ENCODE measurements at places on chromosomes 4 and X. TPM values are rescaled to one million over a fixed set of nuclear protein-coding genes. Genes with fewer than 3 reads are reported as not detected.

Gene ARHGAP36
- total RNA-seq = 0.46 TPM

Gene CENPVL1
- total RNA-seq = not detected

Gene ZNF711
- total RNA-seq = 7.2 TPM

Gene DMRTC1
- total RNA-seq = not detected

Gene ZNF185
- total RNA-seq = 0.62 TPM

Gene FSTL5
- 0.14 TPM for total RNA-seq

Gene LRCH2
- 6.2 TPM for total RNA-seq

Gene GAGE12E
- not detected for total RNA-seq

DNA sequence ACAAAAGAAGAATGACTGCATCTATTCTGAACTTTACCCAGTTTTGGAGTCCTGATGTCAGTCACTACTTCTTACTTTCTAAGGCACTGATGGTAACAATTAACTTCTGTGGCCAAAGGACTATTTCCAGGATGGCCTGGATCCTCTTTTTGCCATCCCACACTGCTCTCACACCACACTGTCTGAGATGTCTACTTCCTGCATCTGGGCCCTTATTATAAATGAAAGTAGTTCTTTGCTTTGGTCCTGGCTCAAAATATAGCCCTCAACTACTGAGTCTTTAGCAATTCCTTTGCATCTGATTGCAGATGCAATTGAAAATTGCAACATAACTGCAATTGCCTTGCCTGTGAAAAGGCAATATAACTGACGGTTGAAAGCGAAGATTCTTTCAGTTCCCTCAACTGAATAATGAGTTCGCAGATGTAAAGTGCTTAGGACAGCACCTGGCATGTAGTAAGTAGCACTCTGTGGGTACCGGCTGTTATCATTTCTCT is 44.2 kb downstream of the COQ2 start:
- DNase-seq = no peak

DNA sequence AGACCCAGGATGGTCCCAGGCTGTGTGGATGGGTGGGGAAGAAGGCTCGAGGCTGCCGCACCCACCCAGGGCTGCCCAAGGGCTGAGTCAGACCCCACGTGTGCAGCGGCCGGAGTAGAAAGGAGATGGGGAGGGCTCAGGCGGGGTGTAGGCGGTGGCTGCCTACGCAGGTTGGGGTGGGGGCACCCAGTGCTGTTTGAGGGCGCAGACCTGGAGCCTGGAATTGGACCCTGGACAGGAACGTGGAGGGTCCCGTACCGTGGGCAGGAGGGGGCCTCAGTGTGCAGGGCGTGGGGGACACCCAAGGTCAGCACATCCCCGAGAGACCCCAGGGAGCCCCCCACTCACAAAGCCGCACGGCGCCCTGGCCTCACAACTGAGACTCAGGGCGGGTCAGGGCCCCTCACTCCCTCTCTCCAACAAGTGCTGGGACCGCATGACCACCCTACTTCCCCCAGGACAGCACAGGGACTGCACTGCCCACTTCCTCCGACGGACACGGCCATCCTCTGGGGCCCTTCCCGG is 79.9 kb downstream of the FAM53A start:
- DNase-seq = no peak

DNA sequence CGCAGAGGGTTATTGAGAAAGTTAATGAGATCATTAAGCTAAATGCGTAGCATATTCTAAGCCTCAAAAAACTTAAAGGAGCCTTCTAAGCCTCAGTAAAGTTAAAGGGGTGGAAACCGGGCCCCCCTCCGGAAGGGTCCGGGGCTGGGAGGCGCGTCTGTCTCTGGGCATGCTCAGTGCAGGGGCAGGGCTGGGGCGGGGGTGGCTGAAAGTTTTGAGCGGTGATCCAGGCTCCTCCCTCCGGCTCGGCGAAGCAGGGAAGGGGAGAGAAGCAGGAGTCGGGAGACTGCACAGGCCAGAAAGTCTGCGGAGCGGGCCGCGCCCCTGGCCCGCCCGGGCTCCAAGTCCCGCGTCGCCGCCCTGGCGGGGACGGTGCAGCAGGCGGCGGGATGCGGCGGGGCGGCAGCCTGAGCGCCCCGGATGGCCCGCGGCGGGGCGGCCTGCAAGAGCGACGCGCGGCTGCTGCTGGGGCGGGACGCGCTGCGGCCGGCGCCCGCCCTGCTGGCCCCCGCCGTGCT is at the start of gene EVC:
Gene EVC, plus strand, starts transcription at position 241 of the 518 bp plus-strand sequence. Its CDS starts 180 bp downstream, at position 421.
- DNase-seq = peak; percentile 70

GRCh38 chrX:56588397-56589188 is 25.2 kb downstream of the UBQLN2 start:
- DNase-seq = no peak

GRCh38 chr4:174398728-174399127 is 115.0 kb downstream of the CEP44 start:
- peak; percentile 24 for DNase-seq

- DNase-seq = no peak
Measured at GRCh38 chr4:10105421-10105820, 11.2 kb downstream of the WDR1 start.

DNA sequence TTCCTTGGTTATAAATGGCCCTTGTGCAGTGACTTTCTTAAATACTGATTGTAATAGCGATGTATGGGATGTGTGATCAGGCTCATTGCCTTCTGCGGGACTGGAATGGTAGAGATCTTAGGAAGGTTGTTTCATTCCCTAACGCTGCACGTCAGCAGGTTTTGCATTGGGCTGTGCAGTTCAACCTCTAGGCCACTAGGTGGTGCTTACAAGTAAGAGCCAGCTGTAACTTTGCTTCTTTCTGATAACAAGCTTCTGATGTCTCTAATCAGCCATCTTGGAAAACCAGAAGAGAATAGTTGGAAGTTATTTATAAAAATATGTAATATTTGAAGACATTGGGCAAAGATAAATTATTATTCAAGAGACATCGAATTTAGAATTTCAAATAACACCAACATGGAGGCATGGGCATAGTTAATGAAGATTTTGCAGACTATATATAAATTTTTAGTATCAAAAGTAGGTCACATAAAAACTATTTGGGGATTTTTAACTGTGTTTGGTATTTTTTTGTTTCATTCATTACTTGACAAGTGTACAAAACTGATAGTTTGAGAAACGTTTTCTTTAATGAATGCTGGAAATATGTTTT is 339.7 kb upstream of the PCDH7 start:
- peak; percentile 86 for DNase-seq

DNA sequence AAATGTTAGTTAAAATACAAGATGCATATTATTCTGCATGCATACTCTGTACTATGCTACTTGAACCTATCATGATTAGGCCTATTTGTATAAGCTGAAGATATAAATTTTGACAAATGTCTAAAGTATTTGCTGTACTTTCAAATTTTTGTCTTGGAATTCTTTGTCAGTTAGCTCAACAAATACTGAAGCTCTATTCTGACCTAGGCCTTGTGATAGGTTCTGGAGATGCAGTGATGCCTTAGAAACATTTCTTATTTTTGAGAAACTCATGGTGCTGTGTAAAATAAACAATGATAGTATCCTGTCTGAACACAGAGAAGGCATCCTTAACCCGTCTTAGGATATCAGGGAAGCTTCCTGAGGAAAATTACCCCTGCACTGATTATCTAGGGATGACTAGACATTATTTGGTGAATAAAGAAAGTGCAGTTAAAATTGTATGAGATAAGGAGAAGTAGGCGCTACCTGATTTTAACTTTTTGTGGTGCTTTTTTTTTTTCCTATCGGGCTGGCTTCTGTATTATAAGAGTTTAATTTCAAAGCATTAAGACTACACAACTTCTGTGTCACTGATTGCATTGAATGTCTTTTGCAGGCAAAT is 43.4 kb downstream of the MOB1B start:
- no peak for DNase-seq

GRCh38 chr4:121654738-121655137 is 42.0 kb downstream of the ANXA5 start:
- no peak for DNase-seq

DNA sequence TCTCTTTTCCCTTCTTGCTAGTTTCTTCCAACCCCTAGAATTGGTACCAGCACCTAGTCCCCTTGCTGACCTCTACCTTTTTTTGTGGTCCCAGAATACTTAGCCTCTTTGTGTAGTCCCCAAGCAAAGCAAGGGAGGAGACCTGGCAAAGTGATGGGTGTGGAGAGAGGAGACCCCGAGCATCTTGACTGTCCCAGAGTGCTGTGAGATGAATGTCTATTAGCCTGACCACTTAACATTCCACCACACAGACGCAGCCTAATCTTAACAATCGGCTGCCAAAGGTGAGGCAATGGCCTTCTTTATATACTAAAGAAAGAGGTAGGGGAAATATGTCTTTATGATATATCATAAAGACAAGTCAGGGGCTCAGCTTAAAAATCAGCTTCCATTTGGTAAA is 55.9 kb downstream of the TRIM2 start:
- DNase-seq = no peak

GRCh38 chrX:97016106-97016505 is 132.4 kb downstream of the RPA4 start:
- no peak for DNase-seq

DNA sequence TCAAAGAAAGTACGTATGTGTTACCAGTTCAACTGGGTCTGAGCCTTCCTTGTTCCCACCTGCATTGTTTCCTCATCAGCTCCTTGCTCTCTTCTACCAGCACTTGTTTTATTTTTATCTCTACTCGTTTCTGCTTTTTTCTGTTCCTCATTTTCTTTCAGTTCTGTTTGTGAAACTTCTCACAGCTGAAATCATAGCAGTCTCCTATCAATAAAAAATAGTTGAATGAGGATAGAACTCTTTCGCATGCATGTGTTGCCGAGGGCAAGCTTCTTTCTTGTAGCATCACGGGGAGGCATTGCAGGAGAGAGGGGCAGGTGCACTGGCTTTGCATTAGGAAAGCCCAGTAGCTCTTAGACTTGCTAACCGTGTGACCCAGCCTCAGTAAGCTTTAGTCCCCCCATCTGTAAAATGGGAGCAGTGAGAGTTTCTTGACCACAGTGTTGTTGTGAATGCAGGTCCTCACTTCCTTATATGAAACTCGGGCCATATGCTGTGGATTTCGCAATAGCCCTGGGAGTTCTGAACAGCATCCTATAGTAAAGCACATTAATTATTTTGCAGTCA is 24.7 kb downstream of the OFD1 start:
- no peak for DNase-seq

DNA sequence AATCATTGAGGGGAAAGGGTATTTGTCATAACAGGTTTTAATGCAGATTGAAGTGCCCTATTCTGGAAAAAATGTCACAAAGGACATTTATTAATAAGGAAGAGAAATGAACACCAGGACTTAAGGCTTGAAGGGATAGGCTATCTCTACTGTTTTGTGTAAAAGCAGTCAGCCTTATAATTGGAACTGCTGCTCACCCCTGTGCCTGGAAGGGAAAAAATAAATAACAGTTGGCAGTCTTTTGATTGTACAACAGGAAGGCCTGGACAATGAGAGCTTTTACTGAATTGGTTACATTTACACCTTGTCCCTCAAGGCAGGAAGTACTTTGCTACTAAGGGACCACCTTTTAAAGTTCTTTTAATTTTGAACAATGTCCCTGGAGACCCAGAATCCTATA is 17.8 kb upstream of the MAGED4 start:
- DNase-seq = no peak

DNA sequence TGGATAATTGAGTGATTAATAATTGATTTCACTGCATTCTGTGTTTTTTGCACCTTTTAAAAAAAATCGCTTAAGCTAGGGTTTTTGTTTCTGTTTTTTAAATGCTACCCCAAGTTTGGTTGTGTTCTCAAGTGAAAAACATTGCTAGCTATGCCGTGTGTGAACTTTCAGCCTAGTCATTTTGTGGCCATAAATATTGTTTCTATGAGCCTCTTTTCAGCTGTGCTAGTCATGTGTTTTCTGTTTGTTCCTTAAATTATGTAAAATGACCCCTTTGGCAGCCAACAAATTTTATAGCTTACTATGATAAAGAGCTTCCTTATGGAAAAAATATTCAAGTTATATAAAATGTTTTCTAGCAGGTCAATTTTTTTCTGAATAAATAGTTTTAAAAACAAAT is 59.1 kb downstream of the GALNT7 start:
- DNase-seq = no peak

DNA sequence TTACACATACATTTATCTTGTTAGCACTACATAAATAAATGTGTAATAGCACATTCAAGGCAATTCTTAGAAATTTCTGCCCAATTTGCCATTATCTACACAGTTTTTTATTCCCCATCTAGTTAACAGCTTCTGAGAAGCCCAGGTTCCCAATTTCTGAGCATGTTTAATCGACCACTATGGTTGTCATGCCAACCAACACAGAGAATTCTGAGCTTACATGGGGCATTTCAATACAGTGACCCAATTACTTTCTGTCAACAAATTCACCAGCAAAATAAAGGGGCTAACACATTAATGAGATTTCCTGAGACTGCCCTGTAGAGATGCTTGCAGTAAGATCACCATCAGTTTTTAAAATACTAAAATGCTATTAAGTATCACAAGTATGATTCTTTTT is 22.0 kb downstream of the GPM6A start:
- DNase-seq = no peak

DNA sequence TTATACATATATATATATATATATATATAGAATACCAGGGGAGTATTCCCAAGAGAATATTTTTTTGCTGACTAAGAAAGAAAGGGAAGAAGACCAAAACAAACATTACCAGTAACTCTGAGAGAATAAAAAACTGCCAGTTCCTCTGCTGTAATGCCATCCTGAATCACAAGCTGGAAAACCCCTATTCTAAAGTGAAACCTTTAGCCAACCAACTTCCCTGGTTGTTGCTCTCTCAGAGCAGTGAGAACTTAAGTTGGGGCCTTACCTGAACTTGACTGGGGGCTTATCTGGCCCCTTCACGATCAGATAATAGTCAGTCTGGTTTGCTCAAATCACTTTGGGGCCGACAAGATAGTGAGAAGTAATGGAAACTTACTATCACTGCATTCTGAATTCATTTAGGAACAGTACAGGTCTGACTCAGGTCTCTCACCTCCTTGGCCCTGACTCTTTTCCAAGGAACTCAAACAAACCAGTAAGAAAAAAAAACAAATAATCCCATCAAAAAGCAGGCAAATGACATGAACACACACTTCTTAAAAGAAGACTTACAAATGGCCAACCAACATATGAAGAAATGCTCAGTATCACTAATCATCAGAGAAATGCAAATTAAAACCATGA is 62.5 kb downstream of the CD40LG start:
- DNase-seq = no peak

DNA sequence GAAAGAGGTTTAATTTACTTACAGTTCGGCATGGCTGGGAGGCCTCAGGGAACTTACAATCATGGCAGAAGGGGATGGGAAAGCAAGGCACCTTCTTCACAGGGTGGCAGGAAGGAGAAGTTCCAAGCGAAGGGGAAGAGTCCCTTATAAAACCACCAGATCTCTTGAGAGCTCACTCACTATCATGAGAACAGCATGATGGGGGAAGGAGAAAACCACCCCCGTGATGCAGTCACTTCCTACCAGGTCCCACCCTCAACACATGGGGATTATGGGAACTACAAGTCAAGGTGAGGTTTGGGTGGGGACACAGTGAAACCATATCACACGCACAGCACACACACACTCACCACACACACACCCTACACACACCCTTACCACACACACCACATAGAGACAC is 104.3 kb downstream of the DCTD start:
- DNase-seq = no peak

DNA sequence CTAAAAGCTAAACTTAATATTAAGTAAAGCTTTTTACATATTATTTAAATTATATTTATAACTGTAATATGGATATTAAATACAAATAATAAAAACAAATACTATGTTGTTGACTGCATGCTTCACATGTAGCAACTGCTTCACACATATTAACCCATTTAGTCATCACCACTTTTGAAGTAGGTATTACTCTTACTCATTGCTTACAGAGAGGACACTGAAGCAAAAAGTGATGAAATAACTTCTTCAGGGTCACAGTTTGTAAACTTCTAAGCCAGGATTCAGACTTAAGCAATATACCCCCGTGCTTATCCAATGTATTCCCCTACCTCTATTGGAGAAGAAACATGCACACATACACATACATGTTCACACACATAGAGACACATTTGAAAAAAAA is 166.6 kb downstream of the DKK2 start:
- DNase-seq = no peak

Data from H4 (cell line).